ENCODE measurements at places on chromosomes 16 and 17.

- DNase-seq = no peak
Observed at GRCh38 chr16:79519448-79519847, 81.1 kb downstream of the MAF start.

GRCh38 chr16:8262299-8262698, 328.0 kb downstream of the TMEM114 start:
- DNase-seq = no peak

DNA sequence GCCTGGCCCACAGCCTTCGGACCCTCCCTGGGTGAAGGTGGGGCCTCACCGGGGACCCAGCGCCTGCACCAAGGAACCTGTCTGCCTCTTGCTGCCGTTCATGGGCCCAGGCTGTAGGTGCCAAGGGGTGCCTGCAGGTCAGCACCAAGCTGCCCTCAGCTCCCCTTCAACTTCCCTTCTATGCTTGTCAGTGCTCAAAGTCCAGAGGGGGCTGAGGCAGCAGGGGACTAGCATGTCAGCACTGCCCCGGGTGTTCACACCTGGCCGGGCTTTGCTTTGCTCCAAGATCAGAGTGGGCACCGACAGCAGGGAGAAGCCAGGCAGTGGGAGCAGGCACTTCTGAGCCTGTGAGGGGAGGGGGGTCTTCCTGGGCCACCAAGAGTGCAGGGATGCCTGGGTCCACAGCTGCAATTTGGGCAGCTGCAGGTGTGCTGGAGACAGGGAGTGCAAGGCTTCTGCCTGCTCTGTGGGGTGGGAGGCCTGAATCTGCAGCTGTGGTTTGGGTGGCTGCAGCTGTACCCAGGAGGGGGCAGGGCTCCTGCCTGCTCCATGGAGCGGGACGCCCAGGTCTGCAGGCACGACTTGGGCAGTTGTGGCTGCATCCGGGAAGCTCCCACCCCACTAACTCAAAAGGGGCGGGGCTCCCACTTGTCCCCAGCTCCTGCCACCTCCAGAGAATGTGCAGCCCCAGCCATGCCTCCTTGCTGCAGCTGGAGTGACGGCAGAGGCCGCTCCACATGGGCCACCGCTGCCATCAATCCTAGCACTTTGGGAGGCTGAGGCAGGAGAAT, 27.6 kb upstream of the PRM1 start:
- no peak for DNase-seq

DNA sequence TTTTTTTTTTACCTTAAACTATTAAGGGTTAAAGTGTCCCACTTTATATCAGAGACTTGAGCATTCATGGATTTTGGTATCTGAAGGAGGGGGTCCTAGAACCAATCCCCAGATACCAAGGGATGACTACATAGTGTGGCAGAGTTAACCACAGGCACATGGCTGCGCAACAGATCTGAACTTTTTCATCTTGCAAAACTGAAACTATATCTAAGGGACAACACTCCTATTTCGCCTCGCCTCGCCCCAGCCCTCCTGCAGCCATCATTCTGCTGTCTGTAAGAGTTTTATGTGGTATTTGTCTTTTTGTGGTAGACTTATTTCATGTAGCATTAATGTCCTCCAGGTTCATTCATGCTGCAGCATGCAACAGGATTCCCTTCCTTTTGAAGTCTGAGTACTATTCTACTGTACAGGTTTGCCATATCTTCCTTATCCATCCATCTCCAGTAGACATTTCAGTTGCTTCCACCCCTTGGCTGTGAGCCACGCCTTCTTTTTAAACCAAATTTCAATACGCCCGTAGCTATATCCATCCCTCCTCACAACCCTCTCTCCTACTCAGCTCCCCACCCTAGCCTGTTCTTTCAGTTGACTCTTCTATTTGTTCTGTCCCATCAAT, 53.2 kb downstream of the AMFR start:
- no peak for DNase-seq

- no peak for DNase-seq
Observed at GRCh38 chr16:11249233-11250061, 6.6 kb downstream of the SOCS1 start.

GRCh38 chr16:23209606-23210005, 27.1 kb downstream of the SCNN1G start:
- DNase-seq = no peak

GRCh38 chr17:41446806-41447205, 6.0 kb upstream of the KRT38 start:
- no peak for DNase-seq

DNA sequence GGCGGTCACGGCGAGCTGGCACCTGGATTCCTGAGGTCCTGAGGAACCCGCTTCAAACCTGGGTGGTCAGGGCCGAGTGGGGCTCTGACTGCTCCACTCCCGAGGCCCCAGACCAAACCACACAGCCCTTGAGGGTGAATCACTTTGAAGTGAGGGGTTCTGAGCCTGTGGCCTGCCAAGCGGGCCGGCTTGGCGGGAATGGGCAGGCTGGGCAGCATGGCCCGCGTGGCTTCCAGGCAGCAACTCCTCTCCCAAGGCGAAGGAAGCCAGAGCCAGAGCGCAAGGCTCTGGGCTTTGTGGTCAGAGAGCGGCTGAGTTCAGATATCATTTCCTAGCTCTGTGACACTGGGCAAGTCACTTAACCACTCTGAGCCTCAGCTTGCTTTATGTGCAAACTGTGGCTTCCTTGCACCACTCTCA, 42.7 kb downstream of the CMIP start:
- DNase-seq = no peak

- DNase-seq = no peak
Observed at GRCh38 chr16:20767577-20767976, 3.8 kb downstream of the ACSM3 start.

DNA sequence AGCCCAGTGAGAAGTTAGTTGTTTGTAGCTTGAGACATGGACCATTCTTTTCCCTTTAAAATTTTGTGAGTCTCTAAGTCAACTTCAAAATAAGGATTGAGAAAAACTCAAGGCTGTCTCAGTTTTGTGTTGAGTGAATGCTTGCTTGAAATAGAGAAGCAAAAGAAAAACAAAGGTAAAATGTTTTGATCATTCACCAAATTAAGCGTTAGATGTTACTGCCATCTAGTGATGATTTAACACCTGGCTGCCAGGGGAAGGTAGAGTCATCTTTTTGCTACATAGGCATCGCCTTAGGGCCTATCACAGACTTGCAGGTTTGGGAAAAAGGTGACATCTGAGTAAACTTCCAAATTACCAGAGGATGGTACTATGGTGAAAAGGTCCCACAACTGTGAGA, 74.4 kb downstream of the PCTP start:
- peak; percentile 27 for DNase-seq

GRCh38 chr17:72667096-72668063, 425.1 kb downstream of the SLC39A11 start:
- DNase-seq = no peak

- DNase-seq = peak; percentile 99
Observed at GRCh38 chr17:49146620-49147306, 14.2 kb downstream of the B4GALNT2 start.

- no peak for DNase-seq
Observed at GRCh38 chr16:84518804-84519341, 14.4 kb upstream of the MEAK7 start.

DNA sequence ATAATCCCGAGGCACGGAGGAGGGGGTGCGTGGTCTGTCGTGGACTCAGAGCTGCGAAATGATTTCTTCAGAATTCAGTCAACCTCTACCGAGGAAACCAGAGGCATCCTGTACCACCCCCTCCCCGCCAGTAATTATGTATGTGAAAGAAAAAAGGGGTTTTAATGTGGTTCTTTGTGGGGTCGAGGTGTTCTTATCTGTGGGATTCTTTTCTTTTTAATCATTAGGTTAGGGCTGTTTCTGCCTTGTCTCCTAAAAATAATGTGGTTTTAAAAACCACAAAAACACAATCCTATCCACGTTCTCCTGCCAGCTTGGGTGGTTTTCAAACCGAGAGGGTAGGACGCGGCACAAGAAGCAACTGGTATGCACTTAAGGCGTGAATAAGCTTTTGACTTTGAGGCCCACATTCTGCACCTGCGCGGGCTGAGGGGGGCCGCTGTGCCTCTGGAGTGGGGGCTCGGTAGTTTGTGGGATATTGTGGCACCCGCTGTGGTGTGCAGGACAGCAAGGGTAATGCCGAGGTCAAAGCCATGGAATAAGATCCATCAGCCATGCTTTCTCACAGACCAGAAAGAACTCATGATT, 1.0 kb downstream of the SLC47A1 start:
- no peak for DNase-seq

DNA sequence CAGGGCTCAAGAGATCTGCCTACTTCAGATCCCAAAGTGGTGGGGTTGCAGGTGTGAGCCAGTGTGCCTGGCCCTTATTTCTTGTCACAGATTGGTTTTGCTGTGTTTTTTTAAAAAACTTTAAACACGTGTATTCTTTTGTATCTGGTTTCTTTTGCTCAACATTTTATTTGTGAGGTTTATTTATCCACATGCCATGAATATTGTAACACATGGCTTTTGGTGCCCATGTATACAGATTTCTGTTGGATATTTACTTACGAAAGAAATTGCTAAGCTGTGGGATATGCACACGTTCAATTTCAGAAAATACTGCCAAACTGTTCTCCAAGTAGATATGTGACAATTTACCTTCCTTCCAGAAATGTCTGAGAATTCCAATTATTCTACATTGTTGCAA, 18.7 kb upstream of the IL34 start:
- no peak for DNase-seq

- peak; percentile 29 for DNase-seq
Observed at GRCh38 chr17:75601057-75601987, 13.7 kb downstream of the MYO15B start.

Data from bronchial epithelial cell (primary cell).